Mammary epithelial cell (primary cell): ENCODE measurements at places on chromosomes 1 and 21. TPM values are rescaled to one million over a fixed set of nuclear protein-coding genes. Genes with fewer than 3 reads are reported as not detected.

MYOM3 gene
- 0.16 and 0.54 TPM in 2 replicates for total RNA-seq

EPHA10 gene
- total RNA-seq: not detected

SAMD11 gene
- total RNA-seq: not detected in 2 replicates

CENPF gene
- 1.7 TPM for total RNA-seq

TBX15 gene
- total RNA-seq: 0.11 TPM in 1 of 2 replicates, not detected in the other

C4BPA gene
- total RNA-seq: not detected

FCRLB gene
- 0.67 TPM for total RNA-seq

AGT gene
- total RNA-seq: not detected in 2 replicates

TSPAN1 gene
- 155 and 277 TPM in 2 replicates for total RNA-seq

CDA gene
- 52.8 and 91.5 TPM in 2 replicates for total RNA-seq

MNDA gene
- not detected in 2 replicates for total RNA-seq

ASTN1 gene
- total RNA-seq: 0.33 TPM

TNFAIP8L2 gene
- total RNA-seq: not detected in 2 replicates
